ENCODE measurements at places on chromosomes 16 and 17.
A peak's percentile ranks its signal among the peaks of the same experiment; 100 is the strongest.

- DNase-seq = no peak
Measured at GRCh38 chr17:65593092-65593854, 31.8 kb upstream of the AXIN2 start.

DNA sequence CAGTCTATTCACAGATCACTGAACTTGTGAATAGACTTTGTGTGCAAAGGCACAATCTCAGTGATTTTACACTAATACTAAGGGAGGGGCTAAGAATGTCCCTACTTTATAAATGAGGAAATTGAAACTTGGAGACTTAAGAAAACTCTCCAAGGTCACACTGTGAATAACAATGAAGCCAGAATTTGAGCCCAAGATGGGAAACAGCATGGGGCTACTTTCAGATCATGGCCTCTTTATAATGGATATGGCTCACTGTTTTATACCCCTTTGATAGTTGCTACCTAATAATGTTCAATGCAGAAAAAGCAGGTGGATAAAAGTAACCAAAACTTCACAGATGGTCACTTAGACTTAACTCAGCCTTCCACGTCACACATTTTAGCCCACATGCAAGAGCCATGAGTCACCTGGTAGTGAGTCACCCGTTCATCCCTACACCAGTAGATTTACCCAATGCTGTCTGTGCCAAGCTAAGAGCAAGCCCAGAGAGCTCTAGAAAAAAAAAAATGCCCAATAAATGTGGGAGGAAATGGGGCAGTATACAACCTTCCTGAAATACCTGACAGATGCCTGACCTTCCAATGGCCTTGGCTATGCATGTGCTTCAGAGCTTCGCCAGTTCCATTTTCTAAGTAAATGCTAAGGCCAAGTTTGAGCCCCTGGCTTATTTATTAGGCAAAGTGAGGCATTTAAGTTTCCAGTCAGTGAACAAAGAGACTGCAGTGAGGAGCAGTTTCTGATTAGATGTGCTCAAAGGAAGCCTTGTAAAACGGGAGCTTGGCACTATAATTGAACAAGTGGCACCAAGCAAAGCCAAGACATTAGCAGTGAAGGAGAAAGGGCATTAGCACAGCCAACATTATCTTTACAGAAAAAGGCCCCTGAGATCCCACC, 219.7 kb downstream of the TMEM114 start:
- DNase-seq = peak; percentile 83

DNA sequence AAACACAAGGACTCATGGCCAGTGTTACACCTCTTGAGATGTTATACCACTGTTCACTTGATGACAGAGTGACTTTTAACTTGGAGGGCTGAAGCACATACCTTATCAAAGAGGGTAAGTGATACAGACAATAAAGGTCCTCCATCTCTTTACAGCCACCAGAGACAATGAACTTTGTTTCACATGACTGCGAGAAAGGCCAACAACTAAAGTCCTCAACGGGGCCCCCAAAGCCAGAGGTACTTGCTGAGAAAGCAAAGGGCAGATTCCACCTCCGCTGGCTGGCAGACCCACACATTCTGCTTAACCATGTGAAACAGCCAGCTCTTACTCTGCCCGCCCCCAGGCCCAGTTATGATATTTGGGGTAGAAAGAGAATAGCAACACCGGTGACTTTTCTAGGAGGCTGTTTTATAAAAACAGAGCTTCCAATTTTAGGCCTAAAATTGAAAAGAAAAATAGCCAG, 21.4 kb downstream of the DCUN1D3 start:
- no peak for DNase-seq

GRCh38 chr16:84369105-84369504, 767 bp downstream of the ATP2C2 start:
- DNase-seq = no peak

DNA sequence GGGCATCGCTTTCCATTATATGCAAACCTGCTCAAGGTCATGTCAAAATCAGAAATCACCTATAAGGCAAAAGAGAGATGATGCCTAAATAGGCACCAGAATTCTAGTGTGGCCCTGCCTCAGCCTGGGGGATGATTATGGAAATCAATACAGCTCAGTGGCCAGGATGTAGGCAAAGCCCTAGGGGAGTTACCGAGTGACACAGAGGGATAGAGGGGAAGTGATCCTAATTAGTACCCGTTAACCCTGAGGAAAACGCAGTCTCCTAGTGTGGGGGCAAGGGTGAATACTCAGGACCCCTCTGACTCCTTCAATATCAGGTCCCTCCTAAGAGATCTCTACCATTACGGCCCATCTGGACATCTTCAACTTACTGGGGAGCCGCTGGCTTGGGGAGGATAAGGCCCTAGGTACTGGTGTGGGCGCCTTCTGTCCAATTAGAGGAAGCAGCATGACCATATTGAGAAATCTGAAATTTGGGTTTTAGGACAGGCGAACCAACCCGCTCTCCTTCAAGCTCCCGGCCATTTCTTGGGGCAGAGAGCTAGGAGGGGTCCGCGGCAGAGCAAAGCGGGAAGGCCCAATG, 725 bp downstream of the NT5C3B start:
- no peak for DNase-seq

DNA sequence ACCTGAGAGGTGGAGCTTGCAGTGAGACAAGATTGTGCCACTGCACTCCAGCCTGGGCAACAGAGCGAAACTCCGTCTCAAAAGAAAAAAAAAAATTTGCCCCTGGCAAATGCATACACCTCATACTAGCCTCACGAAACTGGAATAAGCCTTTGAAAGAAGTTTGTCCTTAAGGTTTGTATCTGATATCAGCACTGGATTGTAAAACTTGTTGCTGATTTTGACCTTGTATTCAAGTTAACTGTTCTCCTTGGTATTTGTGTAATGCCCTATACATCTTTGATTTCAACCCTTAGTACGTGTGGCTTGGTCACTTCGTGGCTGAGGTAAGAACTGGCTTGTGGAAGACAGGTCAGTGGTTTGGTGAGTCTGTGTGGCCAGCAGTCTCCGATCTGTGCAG, 6.2 kb upstream of the FLCN start:
- DNase-seq = no peak

DNA sequence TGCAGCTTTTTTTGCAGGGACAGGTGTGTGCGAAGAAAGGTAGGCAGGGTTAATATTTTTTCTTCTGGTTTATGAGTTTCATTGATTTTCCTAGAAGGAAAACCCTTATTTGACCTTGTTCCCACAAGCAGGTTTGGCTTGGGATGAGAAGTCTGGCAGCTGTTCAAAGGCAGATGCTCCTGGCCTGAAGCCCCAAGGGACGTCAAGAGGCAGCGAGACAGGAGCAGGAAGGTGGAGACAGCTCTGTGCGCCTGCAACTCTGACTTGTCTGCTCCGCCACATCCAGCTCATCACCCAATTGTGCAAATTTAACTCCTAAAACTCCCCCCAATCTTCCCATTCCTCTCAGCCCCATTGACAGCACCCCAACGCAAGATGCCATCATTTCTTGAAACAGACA, 136.8 kb upstream of the XYLT1 start:
- no peak for DNase-seq

- peak; percentile 27 for DNase-seq
Measured at GRCh38 chr17:2924211-2924610, 128.0 kb downstream of the RAP1GAP2 start.

DNA sequence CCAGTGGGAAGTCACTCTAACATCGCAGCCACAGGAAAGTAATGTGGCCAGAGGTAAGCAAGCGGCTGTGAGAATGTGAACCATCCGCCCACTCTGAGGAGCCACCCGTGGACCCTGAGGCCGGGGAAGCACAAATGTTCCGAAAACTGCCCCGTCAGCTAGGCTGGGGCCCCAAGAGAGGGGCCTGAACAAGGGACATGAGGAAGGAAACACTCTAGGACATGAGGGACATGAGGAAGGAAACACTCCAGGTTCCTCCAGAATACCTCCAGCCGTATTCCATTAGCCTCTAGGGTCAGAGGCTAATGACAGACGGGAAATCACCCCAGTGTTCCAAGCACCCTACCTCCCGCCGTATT, 317 bp downstream of the TEFM start:
- DNase-seq = no peak

DNA sequence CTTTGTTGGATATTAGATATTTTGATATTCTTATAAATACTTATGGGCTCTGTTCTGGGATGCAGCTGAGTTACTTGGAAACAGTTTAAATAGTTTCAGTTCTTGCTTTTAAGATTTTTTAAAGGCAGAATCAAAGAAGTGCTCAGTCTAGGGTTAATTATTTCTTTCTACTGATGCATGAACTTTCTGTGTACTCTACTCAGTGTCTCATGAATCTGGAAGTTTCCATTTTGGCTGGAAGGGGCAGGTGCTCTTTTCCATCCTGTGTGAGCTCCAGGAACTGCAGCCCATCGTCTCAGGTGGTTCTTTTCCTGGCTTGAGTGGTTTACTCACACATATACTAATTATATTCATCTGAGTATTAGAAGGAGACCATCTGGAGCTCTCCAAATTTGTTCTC, 61.1 kb upstream of the CPHXL start:
- no peak for DNase-seq

- DNase-seq = no peak
Measured at GRCh38 chr17:43220511-43221125, 7.8 kb downstream of the CCDC200 start.

DNA sequence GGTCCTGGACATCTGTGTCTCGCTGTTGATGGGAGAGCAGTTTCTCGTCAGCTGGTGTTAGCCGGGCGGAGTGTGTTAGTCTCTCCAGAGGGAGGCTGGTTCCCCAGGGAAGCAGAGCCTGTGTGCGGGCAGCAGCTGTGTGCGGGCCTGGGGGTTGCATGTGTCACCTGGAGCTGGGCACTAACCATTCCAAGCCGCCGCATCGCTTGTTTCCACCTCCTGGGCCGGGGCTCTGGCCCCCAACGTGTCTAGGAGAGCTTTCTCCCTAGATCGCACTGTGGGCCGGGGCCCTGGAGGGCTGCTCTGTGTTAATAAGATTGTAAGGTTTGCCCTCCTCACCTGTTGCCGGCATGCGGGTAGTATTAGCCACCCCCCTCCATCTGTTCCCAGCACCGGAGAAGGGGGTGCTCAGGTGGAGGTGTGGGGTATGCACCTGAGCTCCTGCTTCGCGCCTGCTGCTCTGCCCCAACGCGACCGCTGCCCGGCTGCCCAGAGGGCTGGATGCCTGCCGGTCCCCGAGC, 17.9 kb downstream of the GAA start:
- DNase-seq = no peak

GRCh38 chr17:27631411-27631760, 398 bp downstream of the LGALS9 start:
- DNase-seq = no peak

DNA sequence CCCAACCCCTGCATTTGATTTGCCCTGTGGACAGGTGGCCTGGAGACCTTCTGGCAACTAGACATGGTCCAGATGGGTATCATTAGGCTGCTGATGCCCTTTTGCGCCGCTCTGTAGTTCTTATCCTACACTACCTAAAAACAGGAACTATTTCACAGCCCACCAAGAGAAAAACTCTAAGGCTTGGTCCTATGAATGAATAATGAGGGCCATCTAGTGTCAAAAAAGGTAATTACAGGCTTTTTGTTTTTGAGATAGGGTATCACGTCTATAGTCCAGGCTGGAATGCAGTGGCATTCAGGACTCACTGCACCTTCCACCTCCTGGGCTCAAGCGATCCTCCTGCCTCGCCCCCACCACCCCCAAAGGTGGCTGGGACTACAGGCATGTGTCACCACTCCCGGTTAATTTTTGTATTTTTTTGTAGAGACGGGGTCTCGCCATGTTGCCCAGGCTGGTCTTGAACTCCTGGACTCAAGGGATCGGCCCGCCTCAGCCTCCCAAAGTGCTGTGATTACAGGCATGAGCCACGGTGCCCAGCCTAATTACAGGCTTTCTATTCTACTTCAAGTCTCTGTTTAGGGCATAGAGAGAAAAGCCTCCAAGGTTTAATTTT, 20.9 kb downstream of the COIL start:
- DNase-seq = peak; percentile 47

DNA sequence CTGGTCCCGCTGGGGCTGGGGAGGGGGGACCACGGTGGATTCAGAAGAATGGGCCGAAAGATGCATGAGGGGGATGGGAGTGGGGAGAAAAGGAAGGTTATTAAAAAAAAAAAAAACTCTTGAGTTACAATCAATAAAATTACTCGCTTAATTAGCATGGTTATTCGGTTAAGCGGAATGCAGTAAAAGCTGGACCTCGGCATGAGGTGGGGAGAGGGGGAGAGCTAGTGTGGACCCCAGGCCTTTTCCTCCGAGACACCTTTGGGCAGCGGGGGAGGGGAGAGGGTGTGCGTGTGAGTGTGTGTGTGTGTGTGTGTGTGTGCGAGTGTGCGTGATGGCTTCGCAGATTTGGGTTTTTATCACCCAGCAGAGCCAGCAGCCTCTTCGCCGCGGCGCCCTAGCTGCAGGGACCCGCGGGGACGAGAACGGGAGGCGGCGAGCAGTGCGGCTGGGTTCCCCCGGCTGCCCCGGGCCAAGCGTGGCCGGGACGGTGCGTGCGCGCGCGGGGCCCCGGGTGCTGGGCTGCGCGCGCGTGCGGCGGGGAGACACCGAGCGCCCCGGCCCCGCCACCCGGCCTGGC, 3.7 kb downstream of the BAHCC1 start:
- DNase-seq = no peak

- DNase-seq = peak; percentile 41
Measured at GRCh38 chr17:74773871-74774286, 2.3 kb downstream of the NAT9 start.

DNA sequence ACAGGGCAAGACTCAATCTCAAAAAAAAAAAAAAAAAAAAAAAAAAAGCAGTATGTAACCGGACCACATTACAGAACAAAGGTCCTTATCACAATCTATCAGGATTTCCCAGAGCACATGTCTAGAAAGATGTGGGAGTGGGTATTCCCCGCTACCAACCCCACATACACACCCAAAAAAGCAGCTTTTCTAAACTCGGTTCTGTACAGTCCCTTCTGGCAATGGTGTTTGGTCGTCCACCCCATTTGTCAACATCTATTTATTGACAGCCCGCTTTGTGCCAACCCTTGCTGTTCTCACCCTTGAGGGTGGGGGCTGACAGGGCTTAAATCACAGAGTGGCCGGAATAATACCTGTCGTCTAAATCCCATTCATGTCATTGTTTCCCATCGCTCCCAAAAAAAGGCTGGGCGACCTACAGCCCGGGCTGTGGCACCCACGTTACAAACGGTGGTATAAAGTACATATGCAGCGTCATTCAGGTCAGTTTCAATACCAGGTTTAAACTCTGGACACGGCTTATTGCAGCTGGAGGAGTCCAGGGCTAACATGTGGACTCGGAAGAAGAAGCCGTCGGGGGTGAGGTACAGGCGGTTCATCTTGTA, 3.6 kb downstream of the C17orf58 start:
- no peak for DNase-seq

- DNase-seq = peak; percentile 15
Measured at GRCh38 chr16:89004209-89004831, 27.3 kb upstream of the CBFA2T3 start.

All from RPMI7951 (cell line).